ELR (cell line): ENCODE measurements at places on chromosomes 7 and 10.

DNA sequence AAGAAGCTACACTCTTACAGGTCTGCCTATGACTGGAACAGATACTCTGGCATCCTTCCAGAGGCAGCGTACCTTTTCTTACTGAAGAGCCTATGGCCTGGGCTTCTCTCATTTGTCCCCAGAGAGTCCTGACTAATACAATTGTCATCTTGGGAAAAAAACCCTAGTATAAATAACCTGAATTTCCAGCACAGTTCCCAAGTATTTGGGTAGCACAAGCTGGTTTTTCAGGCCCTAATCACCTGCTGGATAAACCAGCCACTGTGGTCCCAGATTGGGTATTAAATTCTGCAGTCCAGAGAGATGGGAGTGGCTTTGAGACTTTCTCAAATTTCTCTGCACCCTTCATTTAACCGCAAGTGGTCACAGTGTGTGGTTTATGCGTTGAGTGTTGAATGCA, 186.8 kb upstream of the NEBL start:
- no peak for DNase-seq

DNA sequence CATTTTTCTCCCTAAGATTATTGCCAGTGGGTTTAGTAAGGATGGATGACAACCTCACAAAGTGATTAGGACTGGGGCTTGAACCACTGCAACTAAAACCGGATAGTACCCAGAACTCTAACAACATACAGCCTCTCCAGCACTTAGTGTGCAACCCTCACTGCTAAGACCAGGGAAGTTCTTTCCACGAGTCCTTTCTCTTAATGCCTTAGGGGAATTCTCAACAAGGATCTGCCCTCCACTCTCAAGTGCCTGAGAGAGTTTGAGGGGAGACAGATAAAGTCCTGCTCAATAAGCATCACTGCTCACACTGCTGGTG, 104.6 kb downstream of the NRP1 start:
- DNase-seq = no peak

DNA sequence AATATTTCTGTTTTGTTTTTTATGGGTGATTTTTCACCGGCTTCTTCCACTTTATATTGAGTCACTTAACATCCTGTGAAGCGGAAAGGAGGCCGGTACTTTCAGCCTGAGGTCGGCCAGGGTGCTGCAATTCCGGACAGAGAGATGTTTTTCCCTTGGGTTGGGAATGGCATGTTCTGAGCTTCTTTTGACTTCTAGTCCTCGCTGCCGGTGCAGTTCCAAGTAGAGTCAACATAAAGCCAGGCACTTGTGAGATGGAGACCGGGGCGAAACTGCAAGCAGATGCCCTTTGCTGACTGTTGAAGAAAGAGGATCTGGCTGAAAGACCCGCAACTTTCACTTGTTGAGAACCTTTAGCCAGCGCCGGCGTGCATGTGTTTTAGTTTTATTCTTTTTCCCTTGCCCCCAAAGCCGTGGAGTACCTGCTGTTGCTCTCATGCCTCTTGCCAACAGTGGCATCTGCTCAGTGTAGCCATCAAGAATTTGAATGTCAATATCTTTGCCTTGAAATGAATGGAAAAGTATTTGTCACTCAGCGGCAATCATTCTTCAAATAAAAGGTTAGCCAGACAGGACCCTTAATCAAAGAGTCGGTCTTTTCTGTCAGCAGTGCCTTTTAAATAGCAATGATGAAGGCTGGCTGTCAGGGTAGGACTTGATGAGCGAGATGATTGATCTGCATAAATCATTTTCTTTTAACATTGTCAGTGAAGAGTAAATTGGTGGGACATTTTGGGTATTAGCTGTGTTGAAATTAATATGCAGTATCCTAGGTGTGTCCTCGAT, 351.2 kb downstream of the LRMDA start:
- no peak for DNase-seq

GRCh38 chr10:58782876-58783851, 270.5 kb downstream of the BICC1 start:
- no peak for DNase-seq

- DNase-seq = no peak
These were observed 4.1 kb upstream of the MMD2 start for GRCh38 chr7:4962872-4963775.

- no peak for DNase-seq
These were observed 21.0 kb upstream of the LMTK2 start for GRCh38 chr7:98085674-98086073.

DNA sequence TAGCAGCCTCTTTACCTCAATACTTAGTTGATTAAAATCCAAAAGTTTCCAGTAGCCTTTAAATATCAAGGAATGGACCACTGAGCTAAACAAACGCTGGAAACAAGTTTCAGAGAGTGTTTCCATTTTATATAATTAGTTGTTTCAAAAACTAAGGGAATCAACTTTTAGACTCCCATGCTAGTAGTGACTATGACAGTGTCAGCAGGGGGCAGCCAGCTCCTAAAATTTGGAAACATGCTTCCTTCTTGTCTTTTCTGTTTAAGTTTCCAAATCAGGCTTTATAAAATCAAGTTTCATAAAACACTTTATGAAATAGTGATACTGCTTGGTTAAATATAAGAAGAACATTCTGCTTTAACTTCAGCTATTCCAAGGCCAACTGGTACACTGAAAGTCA, 138.2 kb upstream of the TMEM229A start:
- DNase-seq = peak; percentile 9

- no peak for DNase-seq
These were observed 228.4 kb upstream of the INHBA start for GRCh38 chr7:41931263-41931646.

- peak; percentile 45 for DNase-seq
These were observed 4.7 kb upstream of the EBF3 start for GRCh38 chr10:129968853-129969183.

- DNase-seq = peak; percentile 37
These were observed 7.8 kb upstream of the UBE2D1 start for GRCh38 chr10:58326967-58327381.

DNA sequence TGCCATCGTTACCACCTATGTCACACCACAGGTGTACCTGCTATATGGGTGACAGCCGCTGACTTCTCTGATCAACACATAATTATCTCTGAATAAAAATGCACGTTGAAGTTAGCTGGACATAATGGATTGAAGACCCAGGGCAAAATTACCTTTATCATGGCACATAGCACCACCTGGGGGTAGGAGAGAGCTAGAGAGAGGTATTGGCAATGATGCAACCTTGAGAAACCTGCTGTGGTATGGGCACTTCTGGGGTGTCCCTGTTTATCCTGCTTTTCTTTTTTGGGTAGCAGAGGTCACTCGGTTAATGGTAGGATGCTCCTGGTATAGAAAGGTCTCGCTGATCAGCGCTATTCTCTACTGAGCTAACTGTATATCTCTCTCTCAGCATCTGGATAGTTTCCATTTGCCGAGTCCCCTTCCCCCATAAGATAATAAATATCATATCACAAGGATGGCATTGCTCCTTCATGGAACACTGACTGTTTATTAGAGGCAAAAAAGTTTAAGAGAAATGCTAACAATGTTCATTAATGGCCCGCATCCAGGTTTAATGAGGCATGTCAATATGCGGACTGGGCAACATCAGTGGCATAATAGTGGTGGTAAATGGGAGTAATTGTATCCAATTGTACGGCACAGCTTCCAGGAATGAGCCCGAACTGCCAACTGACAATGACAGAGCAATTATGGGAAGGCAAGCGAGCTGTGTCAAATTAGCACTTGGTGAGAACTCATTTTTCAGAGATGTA, 323.1 kb downstream of the TFEC start:
- peak; percentile 50 for DNase-seq

DNA sequence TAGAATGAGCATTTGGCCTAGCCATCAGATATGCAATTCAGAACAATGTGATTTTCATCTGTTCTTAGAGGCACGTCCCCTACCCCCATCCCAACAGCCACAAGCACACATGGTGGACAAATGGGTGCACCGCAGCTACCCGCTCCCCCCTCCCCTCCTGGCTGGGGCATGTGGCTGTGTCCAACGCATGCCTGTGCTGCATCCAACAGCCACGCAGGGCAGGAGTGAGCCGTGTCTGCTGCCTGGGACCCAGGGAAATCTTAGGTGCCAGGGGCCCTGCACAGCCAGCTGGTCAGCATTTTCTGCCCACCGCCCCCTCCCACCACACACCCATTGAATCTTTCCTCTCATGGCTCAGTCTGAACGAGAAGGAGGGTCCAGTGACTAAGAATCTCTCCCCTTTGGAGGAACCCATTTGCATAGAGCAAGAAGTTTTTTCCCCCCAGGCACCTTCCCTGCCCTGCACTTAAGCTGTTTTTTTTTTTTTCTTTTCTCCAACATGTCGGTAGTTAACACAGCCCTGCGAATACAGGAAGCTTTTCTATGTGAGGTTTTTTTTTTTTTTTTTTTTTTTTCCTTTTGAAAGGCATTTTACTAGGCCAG, 138.9 kb downstream of the WDR11 start:
- DNase-seq = no peak

DNA sequence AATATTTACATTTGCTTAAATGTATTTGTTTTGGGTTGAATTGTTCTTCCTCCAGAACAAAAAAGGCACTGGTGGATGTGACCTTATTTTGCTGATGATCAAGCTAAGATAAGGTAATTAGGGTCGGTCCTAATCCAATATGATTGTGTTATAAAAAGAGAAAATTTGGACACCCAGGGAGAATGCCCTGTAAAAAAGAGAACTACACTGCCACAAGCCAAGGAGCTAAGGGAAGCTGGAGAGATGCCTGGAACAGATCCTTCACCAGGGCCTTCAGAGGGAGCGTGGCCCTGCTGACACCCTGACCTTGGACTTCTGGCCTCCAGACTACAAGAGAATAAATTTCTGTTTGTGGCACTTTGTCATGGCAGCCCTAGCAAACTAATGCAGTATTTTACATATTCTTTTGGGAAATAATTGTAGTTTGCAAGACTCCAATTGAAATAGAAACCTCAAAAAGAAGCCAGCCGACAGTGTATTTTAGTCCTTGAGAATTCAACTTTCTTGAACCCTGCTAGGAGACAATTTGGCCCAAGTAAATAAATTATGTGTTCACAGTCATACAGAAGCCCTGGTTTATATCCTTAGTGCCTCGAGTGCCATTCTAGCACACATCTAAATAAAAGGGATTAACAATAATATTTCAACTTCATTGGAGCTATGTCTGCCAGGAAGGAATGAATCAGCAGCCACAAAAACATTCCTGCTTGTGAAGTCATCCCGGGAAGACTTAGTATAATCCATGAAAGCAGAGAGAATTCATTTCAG, 164.6 kb downstream of the PKD1L1 start:
- DNase-seq = peak; percentile 97

GRCh38 chr10:3324612-3325038, 152.0 kb upstream of the PITRM1 start:
- peak; percentile 21 for DNase-seq

DNA sequence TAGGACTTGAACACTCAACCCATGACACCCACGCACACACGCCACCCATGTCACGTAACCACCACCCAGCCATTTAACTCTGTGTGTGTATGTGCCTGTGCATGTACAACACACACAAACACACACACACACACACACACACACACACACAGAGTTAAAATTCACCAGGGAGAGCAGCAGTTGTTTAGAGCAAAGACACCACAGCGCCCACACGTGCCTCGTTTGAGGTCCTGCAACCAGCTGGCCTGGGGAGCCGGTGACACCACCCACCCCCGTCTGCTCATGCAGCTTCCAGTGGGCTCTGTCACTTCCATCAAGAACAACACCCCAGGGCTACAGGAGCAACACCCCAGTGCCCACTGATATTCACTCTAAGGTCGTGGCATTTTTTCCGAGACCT, 97.4 kb downstream of the ELFN1 start:
- no peak for DNase-seq

DNA sequence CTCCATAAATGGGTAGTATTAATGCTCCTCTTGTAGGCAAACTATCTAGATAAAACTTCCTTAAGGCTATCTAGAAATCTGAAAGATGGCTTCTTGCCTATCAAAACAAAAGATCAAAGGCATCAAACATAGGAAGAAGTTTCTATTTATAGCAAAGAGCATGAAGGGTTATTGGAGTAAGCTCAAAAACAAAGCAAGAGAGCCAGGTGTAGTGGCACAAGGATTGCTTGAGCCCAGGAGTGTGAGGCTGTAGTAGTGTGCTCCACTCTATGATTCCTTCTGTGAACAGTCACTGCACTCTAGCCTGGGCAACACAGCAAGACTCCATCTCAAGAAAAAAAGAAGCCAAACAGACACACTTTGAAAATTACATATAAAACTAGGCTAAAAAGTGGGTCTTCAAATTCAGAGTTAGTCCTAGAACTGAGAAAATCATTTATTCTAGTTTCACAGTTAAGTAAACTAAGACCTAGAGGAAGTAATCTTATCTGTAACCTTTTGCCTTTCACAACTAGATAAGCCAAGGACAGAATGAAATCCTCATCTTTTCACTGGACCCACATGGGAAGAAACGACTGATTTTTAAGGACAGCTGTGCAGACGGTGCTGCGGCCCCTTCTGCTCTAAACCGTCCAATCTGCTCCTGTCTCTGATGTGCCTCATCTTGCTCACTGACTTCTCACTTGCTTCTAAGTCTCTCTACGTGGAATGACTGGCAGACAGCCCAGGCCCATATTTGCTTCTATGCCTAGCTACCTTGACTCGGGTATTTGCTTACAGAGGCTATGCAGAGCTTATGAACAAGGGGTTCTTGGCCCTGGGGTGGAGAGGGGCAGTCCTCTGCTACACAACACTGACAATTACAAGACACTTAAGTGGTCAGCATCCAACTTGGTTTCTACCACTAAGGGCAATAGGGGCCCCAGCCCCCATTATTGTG, 50.0 kb downstream of the ESYT2 start:
- DNase-seq = no peak

GRCh38 chr10:62109587-62110293, 158.9 kb downstream of the RTKN2 start:
- no peak for DNase-seq

- no peak for DNase-seq
These were observed 95.6 kb downstream of the GPR26 start for GRCh38 chr10:123761666-123762230.

DNA sequence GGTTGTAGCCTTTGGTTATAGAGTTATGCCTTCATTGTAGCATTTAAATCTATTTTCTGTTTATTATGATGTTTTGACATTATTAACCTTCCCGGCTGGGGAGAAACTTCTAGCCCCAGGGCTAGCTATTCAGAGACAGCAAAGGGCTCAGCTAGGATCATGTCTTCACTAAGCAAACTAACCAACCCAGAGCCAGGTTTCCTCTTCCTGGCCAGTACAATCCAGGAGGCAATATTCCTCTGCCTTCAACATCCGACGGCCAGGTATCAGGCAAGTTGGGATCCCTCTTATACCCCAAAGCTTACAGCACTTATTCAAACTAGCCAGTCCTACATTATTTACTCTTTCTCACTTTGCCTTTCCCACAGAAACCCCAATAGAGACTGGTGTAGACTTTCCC, 1060.7 kb upstream of the GHITM start:
- DNase-seq = no peak

DNA sequence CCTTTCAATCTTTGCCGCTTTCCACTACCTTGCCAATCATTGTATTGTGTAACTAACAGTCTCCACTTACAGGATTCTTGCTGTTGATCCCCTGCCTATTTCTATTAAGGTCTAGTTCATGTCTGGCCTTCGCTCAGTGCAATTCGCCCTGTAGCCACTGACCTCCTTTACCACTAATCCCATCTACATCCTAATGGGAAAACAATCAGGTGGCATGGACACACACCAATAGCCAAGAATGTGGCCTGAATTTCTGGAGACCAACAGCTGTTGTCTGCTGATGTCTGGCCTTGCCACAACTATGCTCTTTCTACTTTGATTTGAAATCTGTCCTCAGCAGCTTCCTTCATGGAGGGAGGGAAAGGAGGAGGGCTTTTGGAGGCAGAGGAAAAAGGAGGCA, 546.2 kb downstream of the SORCS3 start:
- DNase-seq = no peak

- DNase-seq = no peak
These were observed 53.3 kb downstream of the AKAP9 start for GRCh38 chr7:91993976-91994375.

GRCh38 chr10:132335189-132336063, 3.4 kb downstream of the LRRC27 start:
- DNase-seq = no peak
